ENCODE measurements at places on chromosomes 16 and 17.
A peak's percentile ranks its signal among the peaks of the same experiment; 100 is the strongest.

GRCh38 chr16:66381585-66382170 lies 15.2 kb downstream of the CDH5 start:
- no peak for DNase-seq

GRCh38 chr16:3138823-3139426 lies 4.1 kb downstream of the ZNF213 start:
- no peak for DNase-seq

DNA sequence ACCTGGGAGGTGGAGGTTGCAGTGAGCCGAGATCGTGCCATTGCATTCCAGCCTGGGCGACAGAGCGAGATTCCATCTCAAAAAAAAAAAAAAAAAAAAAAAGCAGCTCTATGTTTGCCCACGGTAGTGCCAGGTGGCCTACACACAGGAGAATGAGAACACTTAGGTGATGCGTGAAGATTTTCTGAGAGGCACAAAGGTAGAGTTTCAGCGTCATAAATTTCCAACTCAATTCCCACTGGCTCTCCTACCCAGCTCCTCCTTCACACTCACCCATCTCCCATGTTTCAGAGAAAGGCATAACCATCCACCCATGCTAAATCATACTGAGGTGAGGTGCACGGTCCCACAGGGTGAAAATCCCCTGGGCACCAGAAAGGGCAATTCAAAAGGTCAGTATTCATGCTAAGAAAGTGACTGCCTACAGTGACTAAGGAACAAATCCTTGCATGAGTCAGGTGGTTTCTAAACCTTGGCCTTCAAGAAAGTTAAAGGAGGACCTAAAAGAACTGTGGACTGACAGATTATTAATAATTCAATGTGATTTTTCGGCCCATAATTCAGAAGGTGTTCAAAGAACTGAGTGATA lies 4.8 kb downstream of the DCAKD start:
- no peak for DNase-seq

DNA sequence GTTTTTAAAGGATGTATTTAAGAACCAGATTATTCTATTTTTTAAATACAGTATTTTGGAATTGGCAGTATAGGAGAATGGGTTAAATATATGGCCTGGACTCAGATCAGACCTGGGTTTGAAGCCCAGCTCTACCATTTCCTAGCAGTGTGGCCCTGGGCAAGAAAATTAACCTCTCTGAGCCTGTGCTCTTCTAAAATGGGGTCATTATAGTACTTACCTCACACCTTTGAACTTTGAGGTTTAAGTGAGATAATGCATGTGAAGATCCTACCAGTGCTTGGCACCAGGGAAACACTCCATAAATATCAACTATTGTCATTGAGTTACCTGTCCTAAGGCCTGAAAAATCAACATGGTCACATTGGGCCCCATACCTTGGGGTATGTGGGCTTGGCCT lies 93.4 kb upstream of the WSB1 start:
- no peak for DNase-seq

DNA sequence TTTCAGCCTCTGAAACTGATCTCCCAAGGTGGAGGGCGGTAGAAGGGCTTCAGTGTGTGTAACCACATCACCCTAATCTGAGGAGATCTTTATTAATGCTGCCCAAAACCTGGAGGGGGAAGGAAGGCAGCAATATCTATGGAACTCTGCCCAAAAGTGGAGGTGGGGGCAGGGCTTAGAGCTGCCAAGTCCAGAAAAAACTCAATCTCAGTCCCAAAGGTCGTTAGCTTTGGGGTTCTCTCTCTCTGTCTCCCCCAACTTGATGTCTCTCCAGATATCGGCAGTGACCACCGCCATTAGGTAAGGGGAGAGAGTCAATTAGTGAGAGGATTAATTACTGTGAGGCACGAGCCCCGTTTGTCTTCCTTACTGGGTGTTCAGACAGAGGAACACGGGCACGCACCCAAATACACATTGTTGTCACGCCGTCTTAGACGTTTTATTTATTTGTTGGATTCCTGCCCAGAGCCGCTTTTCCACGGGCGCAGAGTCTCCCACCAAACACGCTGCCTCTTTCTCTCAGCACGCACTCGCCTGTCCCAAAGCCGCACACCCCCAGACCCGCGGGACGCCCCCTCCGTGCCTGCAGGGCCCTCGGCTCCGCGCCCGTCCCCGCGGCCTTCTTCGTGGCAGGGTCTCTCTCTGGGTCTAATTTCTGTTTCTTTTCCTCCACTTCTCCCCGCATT lies 5.4 kb upstream of the LHX1 start:
- DNase-seq: no peak

- DNase-seq: no peak
Measured at GRCh38 chr17:82487910-82488309, 29.4 kb downstream of the NARF start.

- DNase-seq: no peak
Measured at GRCh38 chr17:76593959-76594358, 8.3 kb upstream of the ST6GALNAC2 start.

- no peak for DNase-seq
Measured at GRCh38 chr16:76650582-76650981, 373.4 kb downstream of the CNTNAP4 start.

DNA sequence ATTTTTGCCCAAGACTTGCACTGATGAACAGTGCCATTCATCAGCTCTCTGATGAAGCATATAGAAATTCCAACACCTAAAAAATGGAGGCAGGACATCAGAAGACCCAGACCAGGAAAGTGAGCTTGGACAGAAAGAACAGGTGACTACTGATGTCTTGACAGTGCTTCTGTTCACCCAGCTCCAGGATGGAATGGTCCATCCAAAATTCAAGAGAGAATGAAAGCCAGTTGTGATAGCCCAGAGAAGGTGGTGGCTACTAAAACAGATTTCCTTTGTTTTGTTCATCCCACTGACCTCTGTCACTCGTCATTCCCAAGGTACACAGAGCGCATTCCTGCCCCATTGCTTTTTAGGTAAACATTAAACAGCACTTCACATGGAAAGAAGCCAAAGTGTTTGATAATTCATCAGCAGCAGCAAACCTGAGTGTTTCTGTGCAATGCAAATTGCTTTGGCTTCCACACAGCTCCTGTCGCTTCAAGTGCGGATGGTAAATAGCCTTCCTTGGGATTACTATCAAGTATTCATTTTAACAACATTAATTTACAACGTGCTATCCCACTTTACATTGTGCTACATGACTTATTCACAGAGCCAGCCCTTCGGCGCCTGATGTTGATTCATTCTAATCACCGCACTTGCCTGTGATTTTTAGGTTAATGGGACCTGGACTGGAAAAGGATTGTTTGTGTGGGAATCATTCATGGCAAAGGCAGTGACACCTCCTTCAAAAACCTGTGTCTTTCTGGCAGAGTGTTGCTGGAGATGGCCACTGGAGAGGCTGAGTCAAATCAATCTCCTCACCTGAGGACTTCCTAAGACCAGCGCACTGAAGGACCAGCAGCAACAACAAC lies 65.1 kb upstream of the TOX3 start:
- no peak for DNase-seq

GRCh38 chr17:34725725-34726124 lies 146.3 kb downstream of the TMEM132E start:
- no peak for DNase-seq

DNA sequence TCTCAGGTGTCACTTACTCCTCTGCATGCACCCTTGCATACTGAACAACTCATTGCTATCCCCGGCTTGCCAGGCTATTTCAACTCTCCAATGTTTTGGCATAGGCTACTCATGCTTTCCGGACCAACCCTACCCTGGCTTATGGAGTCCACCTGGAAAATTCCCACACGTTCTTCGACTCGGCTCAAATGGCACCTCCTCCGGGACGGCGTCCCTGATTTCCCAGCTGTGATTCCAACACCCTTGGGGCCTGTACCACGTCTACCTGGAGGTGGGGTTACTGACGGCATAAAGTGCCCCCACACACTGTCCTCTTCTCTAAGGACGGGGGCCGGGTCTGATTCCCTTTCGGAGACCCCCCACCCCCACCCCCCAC lies 498 bp downstream of the SMYD4 start:
- peak; percentile 20 for DNase-seq

- no peak for DNase-seq
Measured at GRCh38 chr16:1050516-1050915, 22.0 kb upstream of the SSTR5 start.

DNA sequence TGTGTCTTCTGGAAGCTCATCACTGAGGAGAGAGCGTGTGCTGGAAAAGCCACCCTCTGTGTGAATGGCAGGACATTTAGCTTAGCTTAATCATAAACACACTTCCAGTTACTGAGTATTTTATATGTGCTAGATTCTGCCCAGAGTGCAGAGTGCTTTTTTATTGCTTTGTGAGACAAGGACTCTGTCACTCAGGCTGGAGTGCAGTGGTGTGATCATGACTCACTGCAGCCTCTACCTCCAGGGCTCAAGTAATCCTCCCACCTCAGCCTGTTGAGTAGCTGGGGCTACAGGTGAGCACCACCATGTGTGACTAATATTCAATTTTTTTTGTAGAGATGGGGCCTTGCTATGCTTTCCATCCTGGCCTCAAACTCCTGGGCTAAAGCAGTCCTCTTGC lies 61.4 kb upstream of the IRX3 start:
- DNase-seq: no peak

- no peak for DNase-seq
Measured at GRCh38 chr16:79707876-79708275, 107.3 kb upstream of the MAF start.

DNA sequence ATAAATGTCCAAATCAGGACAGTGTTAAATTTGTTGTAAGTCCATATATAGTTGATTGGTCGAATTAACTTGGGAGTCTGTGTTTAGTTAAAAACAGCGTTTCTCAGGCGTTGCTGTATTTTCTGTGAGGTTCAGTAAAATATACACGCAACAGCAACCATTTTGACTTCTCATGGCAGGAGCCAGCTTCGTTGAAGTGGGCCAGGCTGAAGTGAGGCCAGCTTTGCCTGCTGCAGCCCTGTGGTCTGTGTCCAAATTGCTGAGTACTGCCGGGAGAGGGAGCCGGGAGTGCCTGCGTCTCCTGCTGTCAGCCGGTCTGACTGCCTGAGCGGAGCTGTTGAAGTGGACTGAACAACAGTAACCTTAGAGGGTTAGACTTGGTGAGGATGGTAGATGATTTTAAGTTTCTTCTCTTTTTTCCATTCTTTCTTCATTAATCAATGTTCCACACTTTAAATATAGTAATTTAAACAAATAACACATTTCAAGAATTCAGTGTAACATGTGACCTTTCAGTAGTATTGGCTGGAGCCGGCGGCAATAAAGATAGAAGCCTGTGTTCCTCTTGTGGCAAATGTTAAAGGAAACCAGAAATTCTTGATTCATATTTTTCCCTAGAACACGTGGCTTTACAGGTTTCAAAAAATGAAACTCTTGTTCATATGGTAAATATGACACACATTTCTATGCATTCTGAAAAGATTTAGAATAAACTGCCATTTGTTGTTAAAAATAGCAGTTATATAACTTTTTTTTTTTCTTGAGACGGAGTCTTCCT lies 37.0 kb upstream of the ZNF750 start:
- DNase-seq: peak; percentile 82

DNA sequence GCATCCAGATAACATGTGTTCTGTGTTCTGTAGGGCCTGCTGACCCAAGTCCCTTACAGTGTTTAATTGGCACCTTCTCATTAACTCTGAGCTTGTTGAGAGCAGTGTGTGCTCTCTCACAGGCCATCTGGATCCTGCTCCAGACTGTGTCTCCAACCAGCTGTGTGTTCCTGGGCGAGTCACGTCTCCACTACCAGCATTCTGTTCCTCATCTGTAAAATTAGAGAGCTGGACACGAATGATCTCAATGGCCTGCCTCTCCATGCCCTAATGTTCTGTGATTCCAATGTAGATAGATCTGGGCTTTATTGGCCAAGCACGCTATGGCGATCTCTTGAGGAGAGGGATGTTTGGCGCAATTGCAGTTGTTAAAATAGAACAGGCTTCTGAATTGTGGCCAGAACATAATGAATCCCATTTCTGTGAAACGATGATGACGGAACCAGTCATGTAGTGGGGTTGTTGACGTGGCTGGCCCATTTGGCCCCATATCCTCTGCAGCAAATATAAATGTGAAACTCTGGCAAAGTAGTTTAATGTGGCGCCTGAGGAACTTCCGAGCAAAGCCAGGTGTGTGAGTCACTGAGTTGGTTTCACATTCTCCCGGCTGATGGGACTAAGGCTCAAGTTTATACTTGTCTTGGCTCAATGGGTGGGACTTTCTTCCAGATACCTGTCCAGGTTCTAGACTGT lies 22.2 kb downstream of the TBX4 start:
- no peak for DNase-seq

- no peak for DNase-seq
Measured at GRCh38 chr17:36773039-36773438, 164.2 kb upstream of the LHX1 start.

DNA sequence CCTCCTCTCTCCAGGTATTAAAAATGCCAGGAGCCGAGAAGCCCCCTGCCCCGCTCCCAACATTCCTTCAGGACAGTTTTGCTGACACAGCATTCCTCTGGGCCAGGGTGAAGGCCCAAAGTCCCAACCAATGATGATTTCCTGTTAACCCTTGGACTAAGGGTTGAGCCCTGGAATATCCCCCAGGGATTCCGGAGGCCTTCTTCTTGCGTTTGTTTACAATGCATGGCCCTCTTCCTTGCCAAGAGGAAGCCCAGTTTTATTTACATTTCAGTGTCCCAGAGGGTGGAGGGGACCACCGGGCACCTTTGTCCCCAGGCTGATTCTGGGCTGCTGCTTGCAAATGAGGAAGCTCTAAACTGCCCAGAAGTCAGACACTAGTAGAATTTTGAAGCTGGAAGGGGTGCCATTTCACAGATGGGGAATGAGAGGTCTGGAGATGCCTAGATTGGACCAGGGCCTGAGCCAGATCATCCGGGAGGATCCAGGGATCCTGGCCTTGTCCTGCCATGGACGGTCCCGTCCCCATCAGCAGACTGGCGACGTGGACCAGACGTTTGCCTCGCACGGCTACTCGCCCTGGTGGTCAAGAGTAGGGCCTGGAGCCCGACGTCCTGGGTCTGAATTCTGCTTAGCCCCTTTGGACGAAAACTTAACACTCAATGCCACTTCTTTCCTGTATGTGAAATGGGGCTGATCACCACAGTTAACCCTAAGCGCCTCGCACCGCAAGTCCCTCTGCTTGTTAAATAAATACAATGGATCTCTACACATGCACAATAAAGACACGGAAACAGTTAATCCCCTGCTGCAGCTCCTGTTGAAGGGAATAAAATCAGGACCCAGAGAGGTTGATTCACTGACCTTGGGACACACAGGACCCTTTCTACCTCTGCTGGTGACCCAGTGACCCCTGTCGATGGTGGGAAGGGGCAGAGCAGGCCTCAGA lies 55.6 kb upstream of the CIBAR2 start:
- DNase-seq: no peak

DNA sequence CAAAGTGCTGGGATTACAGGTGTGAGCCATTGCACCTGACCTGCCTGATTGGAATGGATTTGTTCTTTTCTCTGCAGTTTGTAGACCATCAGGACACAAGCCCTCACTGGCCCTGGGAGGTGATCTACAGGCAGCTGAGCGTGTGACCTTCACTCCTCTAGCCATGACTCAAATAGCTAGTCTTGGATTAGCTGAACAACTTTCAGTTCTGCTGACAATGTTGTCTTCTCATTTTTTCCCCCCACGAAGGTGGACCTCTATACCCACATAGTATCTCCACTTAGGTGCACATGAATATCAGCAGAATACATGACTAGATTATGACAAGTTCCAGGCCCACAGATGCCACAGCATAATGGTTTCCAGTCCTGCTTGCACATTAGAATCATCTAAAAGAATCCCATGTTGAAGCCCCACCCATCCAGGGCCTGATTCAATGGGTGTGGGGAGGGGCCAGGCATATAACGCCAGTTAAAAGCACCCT lies 36.8 kb downstream of the HS3ST3B1 start:
- no peak for DNase-seq

Data from caudate nucleus (tissue), 63 donors.